ENCODE measurements at places on chromosomes 7 and 10. TPM values are rescaled to one million over a fixed set of nuclear protein-coding genes. Genes with fewer than 3 reads are reported as not detected.
A peak's percentile ranks its signal among the peaks of the same experiment; 100 is the strongest.

FGF8 gene
- not detected for polyA plus RNA-seq

SLC26A5 gene
- not detected for polyA plus RNA-seq

ZNF503 gene
- polyA plus RNA-seq = 0.51 TPM

DBF4 gene
- polyA plus RNA-seq = 5.4 TPM

LRRD1 gene
- 0.06 TPM for polyA plus RNA-seq

TMEM270 gene
- polyA plus RNA-seq = not detected

HMX3 gene
- polyA plus RNA-seq = not detected

SORCS3 gene
- polyA plus RNA-seq = not detected

ZNF12 gene
- polyA plus RNA-seq = 15.5 TPM

OR2A7 gene
- polyA plus RNA-seq = 0.53 TPM

CLRN3 gene
- polyA plus RNA-seq = not detected

- no peak for DNase-seq
Observed at GRCh38 chr7:20779041-20779440, 7.6 kb downstream of the SP8 start.

DNA sequence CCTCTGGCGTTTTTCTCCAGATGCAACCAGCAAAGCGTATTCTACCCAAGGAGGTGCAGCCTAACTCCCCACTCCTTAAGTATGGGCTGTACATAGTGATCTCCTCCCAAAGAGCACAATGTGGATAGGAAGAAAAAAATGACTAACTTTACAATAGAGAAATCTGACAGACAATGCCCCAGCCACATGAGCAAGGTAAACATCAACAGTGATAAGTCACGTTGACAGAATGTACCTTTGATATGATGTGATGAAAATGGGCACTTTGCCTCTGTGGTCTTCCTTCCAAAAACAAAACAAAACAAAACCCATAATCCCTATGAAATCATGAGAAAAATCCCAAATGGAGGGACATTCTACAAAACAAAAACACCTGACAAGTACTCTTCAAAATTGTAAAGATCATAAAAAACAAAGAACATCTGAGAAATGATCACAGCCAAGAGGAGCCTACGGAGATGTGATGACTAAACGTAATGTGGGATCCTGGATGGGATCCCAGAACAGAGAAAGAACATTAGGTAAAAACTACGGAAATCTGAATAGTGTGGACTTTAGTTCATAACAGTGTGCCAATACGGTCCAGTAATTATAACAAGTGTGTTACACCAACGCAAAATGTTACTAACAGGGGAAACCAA is 50.6 kb downstream of the ABLIM1 start:
- no peak for DNase-seq

GRCh38 chr10:87557409-87557808 is 52.7 kb downstream of the MINPP1 start:
- no peak for DNase-seq

DNA sequence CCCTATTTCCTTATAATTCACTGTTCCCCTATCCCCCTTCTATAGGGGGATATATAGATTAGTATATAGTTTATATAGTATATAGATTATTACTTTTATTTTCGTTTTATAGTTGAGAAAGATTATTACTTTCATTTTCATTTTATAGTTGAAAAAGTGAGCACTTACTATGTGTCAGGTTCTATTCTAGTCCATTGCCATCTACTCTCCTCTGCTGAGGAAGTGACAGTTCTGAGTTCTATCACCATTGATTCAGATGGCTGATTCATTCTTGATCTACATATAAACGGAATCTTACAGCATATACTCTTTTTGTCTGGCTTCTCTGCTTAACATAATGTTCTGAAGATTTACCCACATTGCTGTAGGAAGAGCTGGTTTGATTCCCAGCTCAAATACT is 20.7 kb upstream of the CAV2 start:
- DNase-seq = no peak

- no peak for DNase-seq
Observed at GRCh38 chr7:158508802-158509385, 78.7 kb downstream of the PTPRN2 start.

DNA sequence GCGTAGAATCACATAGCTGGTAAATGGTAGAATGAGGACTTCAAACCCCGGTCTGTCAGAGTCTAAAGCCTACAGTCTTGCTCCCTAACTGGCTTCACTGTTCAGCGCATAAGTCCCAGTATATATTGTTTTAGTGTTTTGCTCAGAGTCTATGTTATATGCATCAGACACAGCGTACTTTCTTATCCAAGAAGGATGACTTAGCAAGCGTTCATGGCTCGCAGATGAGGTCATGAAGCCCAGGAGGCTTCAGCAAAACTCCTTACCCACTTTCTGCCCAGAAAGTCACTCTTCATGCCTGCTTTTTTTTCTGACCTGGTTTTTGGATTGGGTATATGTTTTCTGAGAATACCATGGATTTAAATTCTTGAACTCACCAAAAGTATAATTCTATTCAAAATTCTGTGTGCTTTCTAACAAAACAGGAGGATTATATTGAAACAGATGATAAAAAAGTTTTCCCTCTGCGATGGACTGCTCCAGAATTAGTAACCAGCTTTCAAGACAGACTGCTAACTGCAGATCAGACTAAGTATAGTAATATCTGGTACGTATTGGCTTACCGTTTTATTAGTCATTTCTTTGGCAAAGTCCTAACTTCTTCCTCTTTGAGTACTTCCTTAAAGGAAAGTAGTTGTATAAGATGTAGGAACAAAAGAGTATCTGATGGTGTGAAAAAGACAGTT is 24.6 kb upstream of the BHLHA15 start:
- no peak for DNase-seq

GRCh38 chr10:13809427-13809826 is 222.7 kb downstream of the PRPF18 start:
- DNase-seq = no peak

DNA sequence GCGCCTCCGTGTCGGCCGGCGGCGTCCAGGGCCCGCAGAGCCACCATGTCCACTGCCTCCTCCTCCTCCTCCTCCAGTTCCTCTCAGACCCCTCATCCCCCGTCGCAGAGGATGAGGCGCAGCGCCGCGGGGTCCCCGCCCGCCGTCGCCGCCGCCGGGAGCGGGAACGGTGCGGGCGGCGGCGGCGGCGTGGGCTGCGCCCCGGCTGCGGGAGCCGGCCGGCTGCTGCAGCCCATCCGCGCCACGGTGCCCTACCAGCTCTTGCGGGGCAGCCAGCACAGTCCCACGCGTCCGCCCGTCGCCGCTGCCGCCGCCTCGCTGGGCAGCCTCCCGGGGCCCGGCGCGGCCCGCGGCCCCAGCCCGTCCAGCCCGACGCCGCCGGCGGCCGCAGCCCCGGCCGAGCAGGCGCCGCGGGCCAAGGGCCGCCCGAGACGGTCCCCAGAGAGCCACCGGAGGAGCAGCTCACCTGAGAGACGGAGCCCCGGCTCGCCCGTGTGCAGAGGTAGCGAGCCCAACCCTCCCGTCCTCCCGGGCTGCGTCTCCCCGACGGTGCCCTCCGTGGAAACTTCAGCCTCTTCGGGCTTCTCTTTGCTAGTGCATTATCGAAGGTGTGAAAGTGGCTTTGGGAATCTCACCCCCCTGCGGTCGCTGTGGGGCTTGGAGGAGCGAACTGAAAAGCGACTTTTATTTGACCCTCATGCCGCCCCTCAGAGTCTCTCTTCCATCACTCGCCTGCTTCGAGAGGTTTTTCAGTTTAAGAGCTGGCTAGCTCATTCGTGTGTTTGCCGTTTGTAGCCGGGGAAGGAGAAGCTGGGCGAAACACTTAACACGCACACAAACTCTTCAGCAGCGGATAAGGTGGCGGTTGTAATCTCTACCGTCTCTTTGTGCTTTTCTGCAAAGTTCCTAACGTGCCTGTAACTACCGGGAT is 975 bp downstream of the GLCCI1 start:
- DNase-seq = no peak

DNA sequence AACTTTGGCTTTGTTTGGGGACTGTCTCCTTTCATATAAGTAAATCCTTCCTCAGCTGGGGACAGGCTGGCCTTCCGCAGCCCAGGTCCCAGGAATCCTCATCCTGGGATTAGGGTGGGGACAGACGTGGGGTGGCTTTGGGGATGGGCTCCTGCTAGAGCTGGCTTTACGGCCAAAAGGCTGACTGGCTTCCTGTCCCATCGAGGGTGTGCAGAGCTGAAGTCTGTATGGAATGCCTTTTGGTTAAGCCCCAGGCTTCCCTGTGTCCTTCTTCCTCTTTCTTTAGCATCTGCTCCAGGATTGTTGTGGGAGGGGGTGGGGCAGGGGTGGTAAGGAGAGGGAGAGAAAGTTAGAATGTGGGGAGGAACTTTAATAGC is 59.4 kb upstream of the AQP1 start:
- DNase-seq = no peak

DNA sequence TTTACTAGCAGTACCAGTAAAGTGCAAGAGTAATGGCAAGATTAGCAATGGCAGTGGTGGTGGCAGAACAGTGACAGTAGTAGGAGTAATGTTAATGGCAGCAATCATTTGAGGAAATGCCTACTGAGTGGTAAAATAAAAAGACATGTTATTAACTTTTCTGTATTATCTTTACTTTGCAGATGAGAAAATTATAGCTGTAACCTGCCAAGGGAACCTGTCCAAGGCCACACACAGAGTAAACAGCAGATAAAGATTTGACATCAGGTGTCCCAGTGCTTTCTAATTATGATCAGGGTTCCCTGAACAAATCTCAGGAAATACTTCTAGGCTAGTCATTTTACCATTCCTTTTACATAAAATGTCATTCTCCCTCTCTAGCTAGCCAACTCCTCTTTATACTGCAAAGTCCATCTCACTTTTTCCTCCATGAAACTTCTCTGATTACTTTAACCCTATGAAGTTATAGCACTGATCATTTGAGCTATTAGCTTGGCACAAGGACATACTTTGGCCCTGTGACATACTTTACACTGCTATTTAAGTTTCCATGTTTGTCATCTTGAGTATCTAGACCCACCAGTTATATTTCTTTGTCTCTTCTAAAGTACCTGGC is 219.1 kb downstream of the TAX1BP1 start:
- no peak for DNase-seq

GRCh38 chr7:112970771-112971170 is 115.9 kb downstream of the GPR85 start:
- no peak for DNase-seq

GRCh38 chr7:27709137-27710075 is 30.6 kb upstream of the TAX1BP1 start:
- peak; percentile 50 for DNase-seq

- DNase-seq = no peak
Observed at GRCh38 chr7:94432817-94433216, 38.1 kb downstream of the COL1A2 start.

DNA sequence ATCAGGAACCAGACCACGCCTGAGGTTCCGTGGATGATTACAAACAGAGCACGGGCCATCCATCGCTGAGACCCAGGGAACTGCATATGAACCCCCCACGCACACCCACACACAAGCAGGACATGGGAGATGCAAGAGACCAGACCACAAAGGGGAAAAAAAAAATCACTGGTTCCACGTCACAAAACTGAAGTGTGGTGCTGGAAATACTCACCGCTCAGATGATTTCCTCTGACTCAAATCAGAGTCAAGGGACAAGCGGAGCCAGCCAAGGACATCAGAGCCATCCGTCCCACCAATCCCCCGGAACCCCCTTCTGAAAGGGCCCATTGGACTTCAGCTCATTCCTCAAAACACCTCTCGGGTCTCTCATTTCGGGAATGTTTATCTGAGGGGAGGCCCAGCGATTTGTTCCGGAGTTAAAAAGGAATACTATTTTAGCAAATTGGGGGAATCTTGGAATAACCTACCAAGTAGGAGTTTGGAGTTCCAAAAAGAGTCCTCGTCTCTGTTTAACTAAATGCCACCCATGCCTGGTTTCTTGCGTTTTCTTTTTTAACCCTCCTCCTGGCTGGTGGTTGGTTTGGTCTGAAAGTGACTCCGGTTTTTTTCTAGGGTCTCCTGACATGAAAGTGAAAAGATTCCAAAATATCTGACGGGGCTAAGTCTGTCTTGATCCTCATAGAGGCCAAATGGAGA is 15.0 kb downstream of the SNX8 start:
- peak; percentile 75 for DNase-seq

- no peak for DNase-seq
Observed at GRCh38 chr7:82163586-82163985, 280.0 kb downstream of the CACNA2D1 start.

DNA sequence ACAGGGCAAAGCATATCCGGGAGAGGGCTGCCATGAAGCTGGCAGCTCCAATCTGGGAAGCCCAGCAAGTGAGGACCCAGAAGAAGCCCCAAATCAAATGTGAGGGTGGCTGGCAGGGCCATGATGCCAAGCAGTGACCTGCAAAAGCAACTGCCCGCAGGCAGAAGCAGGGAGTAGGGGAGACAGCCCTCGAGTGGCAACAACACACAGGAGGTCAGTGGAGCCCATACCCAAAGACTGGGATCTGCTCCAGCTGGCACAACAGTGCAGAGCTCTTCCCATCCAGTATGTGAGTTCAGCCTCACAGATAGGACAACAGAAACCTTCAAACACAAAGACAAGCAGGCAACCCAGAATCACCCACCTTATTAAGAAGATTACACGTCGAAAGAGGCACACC is 45.0 kb downstream of the GRID1 start:
- no peak for DNase-seq

GRCh38 chr10:126104767-126105166 is 208.4 kb downstream of the FANK1 start:
- DNase-seq = no peak

- no peak for DNase-seq
Observed at GRCh38 chr10:84237199-84238051, 3.9 kb downstream of the LRIT1 start.

- DNase-seq = no peak
Observed at GRCh38 chr7:75948179-75948578, 33.2 kb downstream of the POR start.

DNA sequence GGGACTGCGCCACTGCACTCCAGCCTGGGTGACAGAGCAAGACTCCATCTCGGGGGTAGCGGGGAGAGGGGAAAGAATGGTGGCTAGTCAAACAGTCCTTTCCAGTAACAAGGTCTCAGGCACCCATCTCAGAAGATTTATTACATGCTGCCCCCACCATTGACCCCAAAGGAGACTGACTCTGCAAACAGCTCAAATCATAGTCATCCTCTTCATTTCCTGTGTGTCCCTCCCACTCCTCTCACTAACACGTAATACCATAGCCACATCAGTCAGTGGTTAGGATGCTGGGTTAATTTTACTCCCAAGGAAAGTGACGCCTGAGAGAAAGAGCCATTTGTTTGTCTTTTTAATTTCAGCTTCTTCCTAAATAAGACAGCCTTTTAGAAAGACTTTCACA is 56.6 kb upstream of the BET1 start:
- DNase-seq = no peak

GRCh38 chr7:5690931-5691473 is 90.5 kb downstream of the RNF216 start:
- no peak for DNase-seq

- DNase-seq = no peak
Observed at GRCh38 chr7:50151001-50151400, 58.0 kb upstream of the ZPBP start.

- DNase-seq = no peak
Observed at GRCh38 chr10:4191354-4191753, 406.3 kb upstream of the KLF6 start.

GRCh38 chr10:44993226-44993921 is 7.3 kb upstream of the ZNF22 start:
- no peak for DNase-seq

DNA sequence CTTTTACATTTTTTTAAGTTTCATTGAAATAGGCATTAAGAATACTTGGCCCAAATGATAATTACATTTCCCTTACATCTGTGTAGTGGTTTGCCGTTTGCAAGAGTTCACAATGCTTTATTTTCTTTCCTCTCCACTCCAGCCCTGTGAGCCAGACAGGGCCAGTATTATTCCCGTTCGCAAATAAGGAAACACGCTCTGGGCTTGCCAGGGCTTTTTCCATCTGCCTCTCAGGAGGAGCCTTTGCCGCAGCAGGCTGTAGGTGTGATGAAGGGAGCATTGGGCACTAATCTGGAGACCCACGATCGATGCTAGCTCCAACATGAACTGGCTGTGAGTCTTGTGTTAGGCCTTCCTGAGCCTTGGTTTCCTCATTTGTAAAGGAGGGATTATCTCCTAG is 154.4 kb downstream of the GALNT17 start:
- no peak for DNase-seq

Data from BJ (cell line).